Activated naive CD8-positive, alpha-beta T cell treated with anti-CD3 and anti-CD28 coated beads, Interleukin-2, amount 50 U/mL, for 24 hours (primary cell): ENCODE measurements at places on chromosomes 11 and 22.

- H3K4me3 ChIP-seq = no peak overlapping the region
- no peaks in the 10 kb centered on the region for H3K27me3 ChIP-seq
- no peaks in the 10 kb centered on the region for H3K36me3 ChIP-seq
Measured at GRCh38 chr11:28799316-28799715, 691.1 kb downstream of the METTL15 start.

GRCh38 chr22:43883012-43883661, 8.7 kb downstream of the PNPLA5 start:
- peak; percentile 60 for DNase-seq
- H3K27ac ChIP-seq = no peak overlapping the region
- H3K36me3 ChIP-seq = no peaks in the 10 kb centered on the region
- H3K4me3 ChIP-seq = no peak overlapping the region
- H3K27me3 ChIP-seq = peaks cover 20% of the 10 kb centered on the region

- H3K36me3 ChIP-seq = no peaks in the 10 kb centered on the region
- H3K4me1 ChIP-seq = peaks cover 4% of the 10 kb centered on the region
- H3K4me3 ChIP-seq = no peak overlapping the region
- no peak overlapping the region for H3K27ac ChIP-seq
Measured at GRCh38 chr11:65766535-65766934, 14.2 kb downstream of the AP5B1 start.

DNA sequence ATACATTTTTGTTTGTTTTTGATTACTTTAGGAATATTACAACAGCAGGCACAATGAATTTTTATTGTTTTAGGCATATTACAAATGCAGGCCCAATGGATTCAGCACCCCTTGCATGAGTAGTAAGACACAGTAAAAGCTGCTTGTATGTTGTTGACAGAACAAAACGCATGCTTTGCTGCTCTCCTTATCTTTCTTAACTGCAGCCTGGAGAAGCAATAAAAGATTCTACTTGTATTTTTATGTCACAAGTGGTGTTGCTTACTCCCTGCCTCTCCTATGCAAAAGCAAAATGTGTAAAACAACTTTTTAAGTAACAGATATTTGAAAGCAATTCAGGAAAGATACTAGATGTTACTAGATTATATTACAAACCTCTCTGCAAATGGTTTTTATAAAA, 73.9 kb downstream of the TRPC6 start:
- no peaks in the 10 kb centered on the region for H3K4me1 ChIP-seq
- no peak overlapping the region for H3K27ac ChIP-seq
- H3K4me3 ChIP-seq = no peak overlapping the region
- H3K27me3 ChIP-seq = no peaks in the 10 kb centered on the region

DNA sequence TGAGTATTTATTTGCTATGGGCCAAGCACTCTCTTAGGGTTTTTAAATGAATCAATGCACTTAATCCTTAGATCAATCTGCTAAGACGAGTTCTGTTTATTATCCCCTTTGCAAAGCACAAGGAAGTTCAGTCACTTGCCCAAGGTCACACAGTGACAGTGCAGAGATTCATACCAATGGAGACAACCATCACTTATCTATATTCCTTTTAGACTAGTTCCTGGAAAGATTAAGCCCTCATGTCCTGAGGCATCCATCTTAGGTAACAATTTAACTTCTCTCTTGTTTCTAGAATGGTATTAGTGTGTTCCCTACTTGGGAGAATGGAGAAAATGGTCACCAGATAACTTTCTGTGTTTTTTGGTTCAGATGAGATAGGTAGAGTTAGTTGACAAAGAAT, 28.3 kb downstream of the NF2 start:
- H3K4me1 ChIP-seq = peaks cover 25% of the 10 kb centered on the region
- H3K27me3 ChIP-seq = no peaks in the 10 kb centered on the region
- H3K27ac ChIP-seq = no peak overlapping the region
- DNase-seq = no peak
- H3K4me3 ChIP-seq = no peak overlapping the region

GRCh38 chr11:95778699-95779098, 10.9 kb downstream of the FAM76B start:
- peaks cover 24% of the 10 kb centered on the region for H3K4me1 ChIP-seq
- H3K4me3 ChIP-seq = no peak overlapping the region
- H3K27ac ChIP-seq = no peak overlapping the region
- peaks cover 63% of the 10 kb centered on the region for H3K36me3 ChIP-seq
- no peaks in the 10 kb centered on the region for H3K27me3 ChIP-seq

DNA sequence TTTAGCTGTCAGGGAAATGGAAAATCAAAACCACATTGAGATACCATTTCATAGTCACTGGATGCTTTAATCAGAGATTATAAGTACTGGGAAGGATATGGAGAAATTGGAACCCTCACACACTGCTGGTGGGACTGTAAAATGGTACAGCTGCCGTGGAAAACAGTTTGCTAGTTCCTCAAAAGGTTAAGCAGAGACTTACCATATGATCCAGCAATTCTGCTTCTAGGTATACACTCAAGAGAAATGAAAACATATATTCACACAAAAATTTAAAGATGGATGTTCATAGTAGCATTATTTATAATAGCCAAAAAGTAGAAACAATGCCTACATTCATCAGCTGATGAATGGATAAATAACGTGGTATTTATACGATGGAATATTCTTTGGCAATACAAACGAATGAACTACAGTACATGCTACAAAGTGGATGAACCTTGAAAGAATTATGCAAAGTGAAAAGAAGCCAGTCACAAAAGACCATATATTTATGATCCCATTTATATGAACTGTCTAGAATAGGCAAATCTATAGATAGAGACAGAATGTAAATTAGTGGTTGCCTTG, 23.0 kb downstream of the RNF121 start:
- H3K27me3 ChIP-seq = no peaks in the 10 kb centered on the region
- no peak for DNase-seq
- H3K4me3 ChIP-seq = no peak overlapping the region
- H3K36me3 ChIP-seq = peaks cover 11% of the 10 kb centered on the region
- no peak overlapping the region for H3K27ac ChIP-seq
- H3K4me1 ChIP-seq = peaks cover 20% of the 10 kb centered on the region

DNA sequence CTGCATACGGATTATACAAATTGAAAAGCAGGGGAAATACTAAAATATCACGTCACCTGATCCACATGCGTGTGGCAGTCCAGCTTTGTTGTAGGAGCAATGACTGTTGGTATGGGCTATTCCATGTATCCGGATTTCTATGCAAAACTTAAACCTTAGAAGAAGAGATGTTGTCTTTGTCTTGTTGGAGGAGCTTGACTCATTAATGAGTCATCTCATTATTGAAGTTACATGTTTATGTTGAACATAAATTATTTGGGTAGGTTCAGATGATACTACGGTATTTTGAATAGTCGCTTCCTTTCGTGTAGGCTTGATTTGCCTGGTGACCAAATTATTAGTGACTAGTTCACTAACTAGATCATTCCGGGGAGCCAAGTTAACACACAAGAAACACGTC, 806 bp upstream of the SAAL1 start:
- H3K36me3 ChIP-seq = peaks cover 22% of the 10 kb centered on the region
- H3K4me1 ChIP-seq = peaks cover 26% of the 10 kb centered on the region
- no peak overlapping the region for H3K27ac ChIP-seq
- H3K4me3 ChIP-seq = peak overlapping the region; percentile 93

GRCh38 chr22:36658900-36659299, 44.7 kb downstream of the CACNG2 start:
- no peaks in the 10 kb centered on the region for H3K36me3 ChIP-seq
- peaks cover 2% of the 10 kb centered on the region for H3K4me1 ChIP-seq
- H3K27me3 ChIP-seq = peaks cover 23% of the 10 kb centered on the region
- H3K27ac ChIP-seq = no peak overlapping the region
- no peak for DNase-seq
- no peak overlapping the region for H3K4me3 ChIP-seq

GRCh38 chr22:27240298-27241075, 561.1 kb downstream of the MN1 start:
- peaks cover 2% of the 10 kb centered on the region for H3K27me3 ChIP-seq
- H3K27ac ChIP-seq = no peak overlapping the region
- H3K36me3 ChIP-seq = no peaks in the 10 kb centered on the region
- H3K4me3 ChIP-seq = no peak overlapping the region
- no peaks in the 10 kb centered on the region for H3K4me1 ChIP-seq
- no peak for DNase-seq
